ENCODE measurements at places on chromosomes 6 and 20. TPM values are rescaled to one million over a fixed set of nuclear protein-coding genes. Genes with fewer than 3 reads are reported as not detected.

- no peak for DNase-seq
- peak overlapping the region; percentile 94 for H3K4me3 ChIP-seq
These were observed 782 bp downstream of the TRMT11 start for GRCh38 chr6:125987026-125987617.

- H3K36me3 ChIP-seq: no peaks in the 10 kb centered on the region
- H3K4me1 ChIP-seq: no peaks in the 10 kb centered on the region
- DNase-seq: no peak
- no peaks in the 10 kb centered on the region for H3K27me3 ChIP-seq
These were observed 328.9 kb downstream of the FARS2 start for GRCh38 chr6:5590187-5590586.

GRCh38 chr6:111377558-111378120 lies 105.4 kb downstream of the REV3L start:
- H3K27me3 ChIP-seq: no peaks in the 10 kb centered on the region
- no peak overlapping the region for H3K27ac ChIP-seq
- H3K4me3 ChIP-seq: no peak overlapping the region
- DNase-seq: no peak
- H3K36me3 ChIP-seq: peaks cover 45% of the 10 kb centered on the region

- H3K36me3 ChIP-seq: no peaks in the 10 kb centered on the region
- no peak overlapping the region for H3K27ac ChIP-seq
- no peaks in the 10 kb centered on the region for H3K27me3 ChIP-seq
These were observed 93.3 kb downstream of the GPX5 start for GRCh38 chr6:28618898-28619555.

The TINAG gene
- total RNA-seq: not detected

The TBC1D7 gene
- total RNA-seq: 27.0 TPM
